ENCODE measurements at places on chromosomes 5 and 9.

GRCh38 chr9:120694559-120694958, 19.7 kb downstream of the MEGF9 start:
- no peak for DNase-seq

- no peak for DNase-seq
Observed at GRCh38 chr9:4839470-4839912, 46.7 kb downstream of the RCL1 start.

DNA sequence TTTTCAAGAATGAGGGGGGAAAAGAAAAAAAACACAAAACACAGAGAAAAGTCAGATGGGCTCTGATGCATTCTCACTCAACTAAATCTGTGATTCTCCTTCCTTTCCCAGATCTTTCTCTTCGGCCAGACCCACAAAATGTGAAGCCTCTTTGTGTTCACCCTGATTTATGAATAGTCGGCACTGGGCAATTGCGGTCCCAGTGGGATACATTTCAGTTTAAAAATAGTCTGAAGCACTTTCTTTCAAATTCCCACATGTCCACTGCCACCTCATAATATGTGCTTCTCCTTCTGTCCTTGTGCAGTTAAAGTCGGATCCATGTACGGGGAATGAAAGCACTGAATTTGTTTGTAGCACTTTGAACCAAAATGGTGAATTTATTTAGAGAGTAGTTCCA, 995.4 kb upstream of the WWC1 start:
- DNase-seq, result no peak

DNA sequence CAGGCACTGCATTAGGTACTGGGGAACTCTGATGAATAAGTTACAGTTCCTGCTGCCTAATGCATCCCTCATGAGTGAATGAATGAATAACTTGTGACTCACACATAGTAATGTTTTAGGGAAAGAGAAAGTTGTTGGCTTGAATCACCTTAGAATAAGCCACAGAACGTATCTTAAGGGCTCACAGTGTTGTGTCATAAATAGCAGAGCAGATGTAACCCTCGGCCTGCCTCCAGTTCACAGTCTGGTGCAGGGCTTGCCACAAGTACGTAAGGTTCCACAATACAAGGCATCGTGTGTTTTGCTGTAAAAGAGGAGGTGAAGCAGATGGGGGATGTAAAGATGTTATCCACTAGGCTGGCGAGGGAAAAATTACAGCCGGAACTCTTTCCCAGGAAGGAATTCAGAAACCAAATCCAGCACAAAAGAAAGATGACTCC, 218.7 kb downstream of the TRPM3 start:
- DNase-seq, result no peak

DNA sequence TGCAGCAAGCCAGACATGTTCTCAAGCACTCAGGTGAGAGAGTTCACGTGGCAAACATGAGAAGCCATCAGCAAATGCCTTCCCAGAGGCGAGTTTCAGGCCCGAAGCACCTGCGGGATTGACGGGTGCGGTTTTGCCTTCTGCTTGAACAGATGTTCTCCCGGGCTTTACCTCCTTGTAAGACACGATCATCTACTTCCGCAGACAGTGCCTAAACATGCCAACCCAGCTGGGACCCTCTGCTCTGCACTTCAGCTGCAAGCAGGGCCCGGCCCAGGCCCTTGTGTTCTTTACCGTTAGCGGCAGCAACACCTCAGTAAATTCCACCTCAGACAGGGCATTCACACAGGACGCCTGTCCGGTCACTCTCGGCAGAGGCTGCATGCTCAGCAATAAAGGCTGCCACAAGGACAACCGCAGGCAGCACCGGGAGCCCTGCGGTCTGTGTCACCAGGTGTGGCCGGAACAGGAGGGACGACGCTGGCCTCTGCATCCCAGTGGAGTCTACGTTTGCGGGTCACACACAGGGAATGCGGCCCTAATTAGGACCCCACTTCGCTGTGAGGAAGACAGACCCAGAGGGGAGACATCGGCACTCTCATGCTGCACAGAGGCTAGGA, 139.6 kb downstream of the ROR2 start:
- peak; percentile 77 for DNase-seq

DNA sequence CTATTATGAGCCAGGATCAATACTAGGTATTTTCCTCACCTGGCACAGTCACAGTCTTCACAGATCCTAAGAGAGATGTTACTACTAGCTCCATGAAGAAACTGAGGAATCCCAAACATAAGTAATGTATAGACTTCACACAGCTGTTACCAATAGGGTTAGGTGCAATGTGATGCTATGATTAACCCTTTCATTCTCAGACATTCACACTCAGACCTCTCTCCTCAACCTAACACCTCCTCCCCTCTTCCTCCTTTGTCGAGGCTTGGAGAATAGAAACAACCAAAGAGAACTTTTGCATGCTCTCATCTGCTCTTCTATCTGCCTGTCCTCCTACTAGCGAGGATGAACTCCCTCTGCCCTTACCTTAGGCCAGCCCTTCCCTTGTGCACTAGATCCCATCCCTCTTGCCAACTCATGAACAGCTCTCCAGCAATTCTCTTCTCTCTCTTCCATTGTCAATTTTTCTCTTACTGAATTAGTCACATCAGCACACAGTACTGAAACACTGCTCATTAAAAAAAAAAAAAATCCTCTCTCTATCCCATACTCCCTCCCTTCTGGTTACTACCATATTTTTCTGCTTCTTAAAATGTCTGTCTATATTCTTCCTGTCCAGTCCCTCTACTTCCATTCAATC, 47.7 kb downstream of the MAPKAP1 start:
- no peak for DNase-seq

DNA sequence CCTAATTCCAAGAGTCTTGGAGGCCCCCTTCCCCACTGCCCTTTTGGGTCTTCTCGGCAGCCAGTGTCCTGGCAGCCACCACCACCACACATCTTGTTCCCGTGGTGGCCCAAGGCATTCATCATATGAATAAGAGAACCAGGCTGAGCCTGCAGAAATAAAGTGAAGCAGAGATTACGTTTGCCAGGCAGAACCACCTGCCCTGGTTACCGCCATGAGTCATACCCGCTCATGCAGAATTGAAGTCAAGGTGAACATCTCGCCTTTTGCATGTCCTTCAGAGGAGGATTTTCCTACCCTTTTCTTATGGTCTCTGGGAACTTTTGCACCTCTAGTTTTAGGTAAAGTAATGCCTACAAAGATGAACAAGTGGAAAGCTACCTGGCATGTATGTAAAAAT, 119.5 kb upstream of the LMX1B start:
- DNase-seq, result no peak

DNA sequence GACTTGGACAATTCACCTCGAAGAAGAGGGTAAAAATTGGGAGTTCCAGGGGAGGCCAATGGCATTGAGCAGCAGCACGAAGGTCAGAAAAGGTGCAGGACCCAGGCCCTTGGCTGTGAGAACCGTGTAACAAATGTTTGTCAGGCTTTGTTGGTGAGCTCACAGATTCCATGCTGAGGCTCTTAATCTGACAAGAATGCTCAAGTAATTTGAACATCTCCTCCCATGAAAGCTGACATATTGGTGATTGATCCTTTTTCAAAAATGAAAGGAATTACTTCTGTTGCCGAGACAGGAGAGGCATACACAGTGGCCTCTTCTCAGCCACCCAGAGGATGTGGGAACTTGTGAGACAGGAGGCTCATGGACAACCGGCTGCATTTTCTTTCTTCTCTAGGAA, 11.6 kb downstream of the RAI14 start:
- DNase-seq, result no peak

DNA sequence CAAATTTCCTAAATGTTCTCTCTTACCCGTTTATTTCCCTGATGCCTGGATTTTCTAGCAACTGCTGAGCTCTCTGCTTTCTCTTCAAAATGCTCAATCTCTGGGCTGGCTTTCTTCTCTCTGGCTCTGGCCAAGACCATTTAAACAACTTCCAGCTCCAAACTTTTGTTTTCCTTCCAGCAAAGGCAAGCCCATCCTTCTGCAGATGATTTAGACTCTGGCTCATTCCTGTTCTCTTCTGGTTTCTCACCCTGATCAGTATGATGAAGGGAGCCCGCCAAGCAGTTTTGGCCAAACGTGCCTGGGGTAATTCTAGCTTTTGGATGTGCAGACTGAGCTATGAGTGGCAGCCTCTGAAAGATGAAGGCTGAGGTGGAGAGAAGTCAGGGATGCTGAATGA, 78.1 kb downstream of the HSPA4 start:
- DNase-seq, result no peak

GRCh38 chr9:110936719-110937452, 101.4 kb downstream of the LPAR1 start:
- DNase-seq, result no peak

GRCh38 chr9:99835581-99835980, 13.9 kb downstream of the NR4A3 start:
- no peak for DNase-seq

- no peak for DNase-seq
Observed at GRCh38 chr9:31908891-31909480, 475.5 kb upstream of the ACO1 start.

DNA sequence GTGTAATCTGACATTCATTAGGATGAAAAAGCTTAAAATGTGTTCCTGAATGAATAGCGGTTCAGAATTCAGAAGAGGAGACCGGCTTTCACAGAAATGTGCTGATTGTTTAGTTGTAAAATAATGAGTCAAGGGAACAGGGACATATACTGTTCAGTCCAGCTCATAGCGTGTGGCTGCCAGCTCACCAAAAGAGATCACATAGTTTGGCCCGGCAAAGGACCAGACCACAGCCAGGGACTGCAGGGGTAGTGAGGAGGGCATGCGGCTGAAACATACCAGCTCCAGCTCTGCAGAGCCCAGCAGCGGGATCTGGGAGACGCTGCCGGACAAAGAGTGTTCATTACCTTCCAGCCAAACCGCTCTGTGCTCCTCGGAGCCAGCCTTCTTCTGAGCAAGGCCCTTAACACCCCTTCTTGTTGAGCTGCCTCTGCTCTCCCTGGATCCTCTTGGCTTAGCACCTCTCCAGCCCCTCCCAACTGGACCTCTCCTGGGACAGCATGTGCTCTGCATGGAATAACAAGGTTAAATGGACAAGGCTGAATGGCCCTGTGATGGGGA, 116.8 kb upstream of the CNTLN start:
- no peak for DNase-seq

- no peak for DNase-seq
Observed at GRCh38 chr5:68778484-68778883, 315.3 kb upstream of the SLC30A5 start.

GRCh38 chr5:95822043-95822541, 434 bp downstream of the GLRX start:
- DNase-seq, result peak; percentile 71

DNA sequence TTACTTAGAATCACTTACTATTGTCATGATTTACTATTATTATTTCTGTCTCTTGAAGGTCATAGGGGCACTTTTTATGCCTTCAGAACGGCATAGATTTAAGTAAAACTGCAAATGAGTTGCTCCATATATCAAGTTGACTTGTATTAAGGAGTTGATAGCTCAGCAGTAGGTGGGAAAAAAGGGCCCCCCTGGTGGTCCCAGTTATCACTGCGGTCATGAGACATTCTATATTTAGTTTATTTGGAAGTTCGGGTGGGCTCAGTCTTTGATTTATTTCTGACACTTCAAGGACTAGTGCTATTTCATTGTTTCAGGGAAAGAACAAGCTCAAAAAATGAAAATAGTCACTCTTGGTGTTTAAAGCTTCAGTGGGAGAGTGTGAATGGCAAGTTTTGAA, 159.3 kb downstream of the SLC24A2 start:
- no peak for DNase-seq

DNA sequence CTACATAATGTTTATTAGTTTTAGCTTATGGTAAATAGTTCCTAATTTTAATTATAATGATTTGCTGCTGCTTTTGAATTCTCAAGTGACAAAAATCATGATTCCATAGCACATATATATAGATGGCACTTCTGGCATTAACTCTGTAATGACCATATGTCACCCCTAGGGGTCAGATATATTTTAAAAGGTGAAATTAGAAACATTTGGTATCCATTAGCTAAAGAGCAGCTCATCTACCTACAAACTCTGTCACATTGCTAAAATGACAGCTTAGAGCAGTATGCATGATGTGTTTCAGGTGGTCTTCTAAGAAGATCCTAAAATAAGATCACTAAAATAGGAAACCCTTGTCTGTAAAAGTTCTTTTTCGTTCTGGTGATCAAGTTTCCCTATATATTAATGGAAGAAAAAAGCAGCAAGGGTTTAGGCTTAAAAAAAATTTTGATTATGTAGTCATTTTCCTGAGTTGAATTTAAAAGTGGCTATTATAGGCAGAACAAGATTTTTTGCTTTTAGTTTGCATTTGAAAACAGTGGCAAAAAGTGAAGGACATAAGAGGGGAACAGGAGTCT, 157.7 kb upstream of the POU5F2 start:
- no peak for DNase-seq

DNA sequence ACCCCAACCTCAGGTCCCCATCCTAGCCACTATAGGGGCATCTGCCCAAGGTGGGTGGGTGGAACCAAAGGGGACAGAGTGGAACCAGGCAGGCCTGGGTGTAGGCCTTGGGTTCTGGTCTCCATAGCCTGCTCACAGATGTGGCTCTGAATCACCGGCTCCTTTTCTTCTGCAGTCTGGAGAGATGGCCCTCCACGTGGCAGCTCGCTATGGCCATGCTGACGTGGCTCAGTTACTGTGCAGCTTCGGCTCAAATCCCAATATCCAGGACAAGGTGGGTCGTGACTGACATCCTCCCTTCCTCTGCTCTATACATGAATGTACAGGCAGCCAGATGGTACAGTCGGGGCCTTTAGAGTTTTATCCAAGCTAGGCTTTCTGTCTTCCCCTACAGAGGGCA, 77.3 kb upstream of the CTSL start:
- DNase-seq, result no peak

- DNase-seq, result no peak
Observed at GRCh38 chr9:132001567-132001966, 78.1 kb downstream of the MED27 start.

DNA sequence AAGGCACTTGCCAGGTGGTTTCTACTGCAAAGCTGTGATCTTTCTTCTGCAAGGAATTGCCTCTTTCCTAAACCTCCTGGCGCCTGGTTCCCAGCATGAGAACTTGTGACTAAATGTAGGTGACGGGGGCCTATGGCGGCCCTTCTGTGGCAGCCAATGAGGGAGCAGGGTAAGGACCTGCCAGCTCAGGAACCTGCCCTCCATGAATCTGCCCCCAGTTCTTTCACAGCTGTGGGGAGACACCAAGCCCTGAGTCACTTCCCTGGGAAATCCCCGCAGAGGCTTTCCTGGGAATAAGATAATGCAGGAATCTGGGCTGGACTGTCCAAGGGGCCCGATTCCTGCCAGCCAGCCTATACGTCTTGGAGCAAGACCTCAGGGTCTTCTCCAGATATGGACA, 56.7 kb upstream of the CTNNA1 start:
- no peak for DNase-seq

Data from NCI-H524 treated with DMSO at 0.1 percent for 48 hours (cell line).